ENCODE measurements at places on chromosomes 5 and 9.

DNA sequence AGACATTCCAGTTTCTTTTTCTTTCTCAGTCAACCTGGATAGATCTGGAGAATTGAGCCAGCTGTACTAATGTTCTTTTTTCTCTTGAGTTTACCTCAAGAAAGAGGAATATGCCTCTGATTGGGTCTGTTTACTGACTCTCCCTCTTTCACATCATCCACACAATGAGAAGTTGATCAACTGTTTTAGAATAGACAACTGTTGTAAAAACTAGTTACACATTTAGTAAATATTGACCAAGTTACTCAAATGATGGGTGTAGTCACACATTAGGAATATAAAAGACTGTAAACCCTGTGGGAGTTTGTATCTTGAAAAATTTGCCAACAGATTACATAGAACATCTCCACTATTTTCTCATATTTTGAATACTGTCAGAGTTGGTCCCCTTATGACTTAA lies 330.8 kb downstream of the FER start:
- DNase-seq: no peak

- DNase-seq: no peak
Measured at GRCh38 chr9:134290603-134291451, 35.4 kb upstream of the RXRA start.

- DNase-seq: no peak
Measured at GRCh38 chr9:93669958-93670207, 93.5 kb downstream of the PHF2 start.

- no peak for DNase-seq
Measured at GRCh38 chr5:132666310-132667123, 7.3 kb upstream of the IL4 start.

- DNase-seq: no peak
Measured at GRCh38 chr5:138883211-138883610, 8.1 kb upstream of the LRRTM2 start.

GRCh38 chr5:67897431-67897830 lies 318.1 kb upstream of the PIK3R1 start:
- no peak for DNase-seq

GRCh38 chr9:92108122-92108521 lies 7.1 kb downstream of the SPTLC1 start:
- no peak for DNase-seq

GRCh38 chr5:6820851-6821479 lies 107.7 kb downstream of the TENT4A start:
- peak; percentile 37 for DNase-seq

DNA sequence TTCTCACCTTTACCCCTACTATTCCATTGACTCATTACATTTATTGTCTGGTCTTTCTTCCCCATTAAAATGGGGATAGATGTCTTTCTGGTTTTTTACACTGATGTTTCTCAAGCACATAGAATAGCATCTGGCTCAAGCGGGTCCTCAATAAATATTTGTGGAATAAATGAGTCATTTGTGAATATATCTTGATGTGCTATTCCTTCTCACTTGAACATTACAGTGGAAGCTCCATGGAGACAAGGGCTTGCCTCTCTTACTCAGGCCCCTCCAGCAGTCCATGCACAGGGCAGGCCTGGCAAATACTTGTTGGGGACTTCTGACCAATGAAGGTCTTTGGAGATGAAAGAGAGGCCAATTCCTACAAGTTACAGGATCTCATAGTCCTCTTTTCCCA lies 151.7 kb upstream of the TAS2R1 start:
- no peak for DNase-seq

DNA sequence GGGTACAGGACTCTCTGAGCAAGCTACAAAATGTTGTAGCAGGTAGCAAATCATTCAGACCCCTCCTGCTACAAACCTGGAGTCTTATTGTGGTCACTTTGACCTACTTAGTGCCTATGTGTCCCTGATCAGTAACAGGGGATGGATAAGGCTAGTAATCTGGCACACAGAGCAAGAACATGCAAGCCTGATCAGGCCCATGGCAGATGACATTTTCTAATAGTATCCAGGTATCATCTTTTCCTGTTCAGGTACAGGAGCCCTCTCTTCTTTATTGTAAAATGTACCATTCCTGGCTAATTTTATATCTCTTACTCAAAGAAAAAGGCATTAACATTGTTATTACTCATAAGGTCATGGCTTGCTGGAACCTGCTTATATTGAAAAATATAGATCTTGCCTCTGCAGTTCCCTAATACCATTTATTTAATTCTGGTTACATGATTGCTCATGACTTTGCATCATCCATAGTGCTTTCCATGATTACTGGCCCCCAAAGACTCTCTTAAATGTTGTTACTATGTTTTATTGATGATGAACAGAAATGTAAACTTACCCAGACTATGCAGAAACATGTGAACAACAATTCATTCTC lies 18.2 kb upstream of the CCNH start:
- DNase-seq: no peak

GRCh38 chr5:173902743-173903142 lies 14.6 kb downstream of the CPEB4 start:
- DNase-seq: no peak

DNA sequence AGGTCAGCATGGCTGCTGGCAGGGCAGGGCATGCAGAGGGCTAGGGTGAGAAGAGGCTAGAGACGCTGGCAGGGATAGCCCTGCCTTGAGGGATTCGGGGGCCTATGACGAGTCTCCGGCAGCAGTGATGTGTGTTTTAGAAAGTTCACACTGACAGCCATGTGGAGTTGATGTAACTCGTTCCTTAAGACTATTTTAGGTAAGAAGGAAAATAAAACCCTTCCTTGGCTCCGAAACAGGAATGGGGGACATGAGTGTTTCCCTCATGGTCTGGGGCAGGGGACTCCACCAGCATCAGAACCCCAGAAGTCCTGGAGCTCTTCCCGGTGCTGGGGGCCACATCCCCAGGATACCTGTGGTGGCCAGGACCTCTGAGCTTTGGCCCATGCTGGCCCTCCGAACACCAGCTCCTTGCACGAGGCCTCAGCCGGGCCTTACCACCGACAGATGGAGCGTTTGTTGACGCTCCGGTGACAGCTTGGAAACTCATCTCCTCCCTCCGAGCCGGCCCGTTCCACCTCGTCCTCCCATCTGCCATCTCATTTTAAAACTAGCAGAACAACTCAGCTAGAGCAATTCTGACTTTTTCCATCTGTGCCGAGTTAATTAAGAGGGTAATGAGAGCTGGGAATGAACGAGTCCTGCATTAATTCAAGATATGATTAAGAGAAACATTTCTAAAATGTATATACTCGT lies 337.7 kb downstream of the CDK5RAP2 start:
- no peak for DNase-seq

DNA sequence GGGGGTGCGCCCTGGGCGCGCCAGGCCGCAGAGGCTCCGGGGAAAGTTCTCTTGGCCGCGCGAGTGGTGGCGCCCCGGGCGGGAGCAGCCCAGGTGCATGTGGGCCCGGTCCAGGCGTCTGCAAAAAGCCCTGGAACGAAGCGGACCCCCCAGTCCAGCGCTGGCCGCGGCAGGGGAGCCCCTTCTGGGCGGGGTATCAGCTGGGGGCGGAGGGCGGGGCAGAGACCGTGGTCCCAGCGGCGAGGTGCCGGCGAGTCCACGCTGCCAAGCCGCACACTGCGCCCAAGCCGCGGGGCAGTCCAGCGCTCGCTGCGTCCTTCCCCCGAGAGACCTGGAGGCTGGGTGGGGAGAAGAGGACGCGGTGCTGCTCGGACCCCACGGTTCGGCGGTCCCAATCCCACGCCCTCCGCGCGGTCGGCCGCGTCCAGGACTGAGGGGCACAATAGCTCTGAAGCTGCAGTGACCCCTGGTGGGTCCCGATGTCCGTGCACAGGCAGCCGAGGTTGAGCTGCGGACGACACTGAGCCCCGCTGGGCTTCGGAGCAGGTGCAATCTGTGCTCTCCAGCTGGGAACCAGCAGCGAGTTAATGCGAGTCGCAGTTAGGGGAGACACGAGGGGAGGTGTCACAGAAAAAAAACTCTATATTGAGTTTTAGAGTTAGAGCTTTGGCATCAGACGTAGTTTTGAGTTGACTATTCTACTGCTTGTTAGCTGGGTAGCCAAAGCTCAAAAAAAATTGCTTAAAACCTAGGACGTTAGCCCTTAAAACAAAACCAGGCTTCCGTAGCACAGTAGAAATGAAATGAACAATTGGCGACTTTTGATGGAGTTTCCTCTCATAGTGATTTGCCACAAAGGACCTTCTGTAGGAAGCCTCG lies 1.1 kb upstream of the EPB41L4A start:
- no peak for DNase-seq

DNA sequence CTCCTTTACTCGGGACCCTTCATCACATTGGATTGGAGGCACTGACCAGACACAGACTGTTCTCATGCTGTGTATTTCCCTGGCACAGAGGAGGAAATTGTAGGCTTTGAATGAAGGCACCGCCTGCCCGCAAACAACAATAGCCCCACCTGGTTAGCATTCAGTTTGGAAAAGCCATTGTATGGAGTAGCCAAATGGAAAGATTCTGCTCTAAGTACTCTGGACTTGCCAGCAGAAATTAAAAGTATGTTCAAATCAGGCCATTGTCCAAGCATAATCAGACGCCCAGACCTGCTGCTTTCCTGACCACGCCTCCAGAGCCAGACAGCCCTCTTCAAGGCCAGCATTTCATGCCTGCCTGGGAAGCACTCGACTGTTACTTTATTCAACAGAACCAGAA lies 8.0 kb upstream of the SEMA4D start:
- no peak for DNase-seq

GRCh38 chr9:75054368-75055001 lies 26.4 kb upstream of the CARNMT1 start:
- no peak for DNase-seq

- no peak for DNase-seq
Measured at GRCh38 chr5:88190106-88190834, 78.4 kb downstream of the TMEM161B start.

- DNase-seq: no peak
Measured at GRCh38 chr9:123960965-123961364, 31.0 kb upstream of the DENND1A start.

DNA sequence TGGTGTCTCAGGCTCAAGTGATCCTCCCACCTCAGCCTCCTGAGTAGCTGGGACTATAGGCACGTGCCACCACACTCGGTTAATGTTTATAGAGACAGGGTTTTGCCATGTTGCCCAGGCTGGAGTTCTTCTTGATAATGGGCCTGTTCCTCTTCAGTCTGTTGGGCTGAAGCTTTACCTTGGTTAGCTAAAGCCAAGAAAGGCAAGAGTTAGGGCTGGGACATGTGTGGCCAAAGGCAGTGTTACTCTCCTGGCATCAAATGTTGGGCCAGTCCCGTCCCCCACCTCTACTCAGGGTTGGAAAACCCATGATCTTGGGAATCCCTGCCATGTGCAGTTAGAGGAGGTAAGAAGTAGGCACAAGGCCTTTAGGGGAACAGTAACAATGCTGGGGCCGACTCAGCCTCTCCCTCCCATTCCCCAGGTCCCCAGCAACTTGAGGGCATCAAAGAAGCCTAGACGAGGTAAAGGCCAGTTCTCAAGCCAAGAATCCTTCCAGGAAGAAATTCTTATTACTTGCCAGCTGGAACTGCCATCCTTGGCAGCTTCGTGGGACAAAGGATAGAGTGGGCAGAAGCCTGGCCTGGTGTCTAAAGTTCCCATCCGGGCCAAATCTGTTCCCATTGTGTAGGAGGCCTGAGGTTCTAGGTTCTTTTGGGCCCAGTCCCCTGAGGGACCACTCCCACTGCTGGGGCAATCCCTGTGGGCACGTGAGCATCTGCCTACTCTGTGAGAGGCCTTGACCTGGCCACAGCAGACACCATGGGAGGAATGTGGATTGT lies 4.5 kb downstream of the EGR1 start:
- DNase-seq: no peak

DNA sequence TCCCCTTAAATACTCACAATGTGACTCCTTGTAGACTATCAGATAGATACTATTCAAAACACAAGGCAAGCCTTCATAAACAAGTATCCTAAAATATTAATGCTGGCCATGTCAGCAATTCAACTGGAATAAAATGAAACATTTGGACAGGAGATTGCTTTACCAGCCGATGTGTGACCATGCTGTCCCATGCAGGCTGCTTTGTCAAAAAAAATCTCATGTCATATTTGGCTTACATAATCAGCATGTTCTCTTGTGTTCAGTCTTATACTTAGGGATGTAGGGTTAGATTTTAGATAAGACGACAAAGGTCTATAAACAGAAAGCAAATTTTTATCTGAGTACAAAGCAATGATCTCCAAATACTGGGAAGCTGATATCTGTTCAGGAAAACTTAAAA lies 108.5 kb downstream of the NR6A1 start:
- no peak for DNase-seq

DNA sequence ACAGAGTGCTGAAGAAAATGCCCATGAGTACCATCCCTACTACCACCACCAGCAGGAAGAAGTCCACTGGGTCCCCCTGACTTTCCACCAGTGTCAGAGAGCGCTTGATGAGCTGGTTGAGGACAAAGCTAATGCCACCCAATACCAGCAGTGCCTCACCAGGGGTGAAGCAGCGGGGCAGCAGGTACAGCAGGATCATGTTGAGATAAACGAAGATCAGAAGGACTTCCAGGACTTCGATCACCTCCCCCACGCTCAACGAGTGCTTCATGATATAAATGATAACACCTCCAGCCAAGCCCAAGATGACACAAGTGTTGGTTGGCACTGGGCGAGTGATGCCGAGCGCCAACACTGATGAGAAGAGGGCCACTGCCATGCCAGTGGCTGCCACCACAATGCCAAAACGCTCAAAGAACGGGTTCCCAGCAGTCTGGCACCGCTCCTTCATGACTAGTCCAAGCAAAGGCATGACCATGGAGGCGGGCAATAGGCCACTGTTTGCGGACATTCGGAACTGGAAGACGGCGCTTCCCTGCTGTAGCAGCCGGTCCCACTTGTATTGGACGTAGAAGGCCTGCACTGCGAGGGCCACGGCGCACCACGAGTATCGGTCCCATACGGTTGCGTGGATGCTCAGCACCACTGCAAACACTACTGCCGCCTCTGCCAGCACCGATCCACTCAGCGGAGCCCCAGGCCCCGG lies 679 bp downstream of the DOLK start:
- DNase-seq: no peak

- no peak for DNase-seq
Measured at GRCh38 chr9:93651521-93651950, 75.2 kb downstream of the PHF2 start.

GRCh38 chr5:145499483-145499882 lies 335.7 kb downstream of the PRELID2 start:
- no peak for DNase-seq

DNA sequence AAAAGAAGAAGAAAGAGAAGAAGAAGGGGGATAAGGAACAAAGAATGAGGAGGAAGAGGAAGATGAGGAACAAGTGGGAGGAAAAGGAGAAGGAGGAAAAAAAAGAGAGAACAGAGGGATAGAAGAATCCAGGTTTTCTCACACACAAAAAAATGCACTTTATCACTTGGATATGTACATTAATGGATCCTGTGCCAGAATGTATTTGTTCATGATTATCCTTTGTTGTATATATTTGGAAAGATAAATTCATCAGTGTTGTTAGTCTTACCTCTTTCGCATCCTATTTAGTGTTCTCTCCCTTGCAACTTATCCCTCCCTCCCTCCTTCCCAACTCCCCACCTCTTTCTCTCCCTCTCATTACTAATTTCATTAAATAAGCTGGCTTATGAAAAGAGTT lies 298.8 kb downstream of the SLCO4C1 start:
- no peak for DNase-seq

- peak; percentile 30 for DNase-seq
Measured at GRCh38 chr5:133287500-133287899, 235.7 kb downstream of the HSPA4 start.

Measured in T-cell (primary cell).